ENCODE measurements at places on chromosomes 7 and 10. TPM values are rescaled to one million over a fixed set of nuclear protein-coding genes. Genes with fewer than 3 reads are reported as not detected.

FAM25C gene
- not detected for total RNA-seq

- no peak for DNase-seq
Observed at GRCh38 chr10:89609833-89610346, 35.2 kb downstream of the PANK1 start.

- no peak for DNase-seq
Observed at GRCh38 chr10:21607907-21608306, 73.9 kb downstream of the MLLT10 start.

GRCh38 chr7:127588019-127588696, at the start of gene ARF5:
TSS of gene ARF5 (plus strand) at chr7:127588411. CDS start at chr7:127588499, 88 bp downstream.
- DNase-seq = peak; percentile 96

- DNase-seq = no peak
Observed at GRCh38 chr10:61987951-61988379, 86.5 kb downstream of the ARID5B start.
